Memory B cell (primary cell): ENCODE measurements at places on chromosomes 5 and 9.

DNA sequence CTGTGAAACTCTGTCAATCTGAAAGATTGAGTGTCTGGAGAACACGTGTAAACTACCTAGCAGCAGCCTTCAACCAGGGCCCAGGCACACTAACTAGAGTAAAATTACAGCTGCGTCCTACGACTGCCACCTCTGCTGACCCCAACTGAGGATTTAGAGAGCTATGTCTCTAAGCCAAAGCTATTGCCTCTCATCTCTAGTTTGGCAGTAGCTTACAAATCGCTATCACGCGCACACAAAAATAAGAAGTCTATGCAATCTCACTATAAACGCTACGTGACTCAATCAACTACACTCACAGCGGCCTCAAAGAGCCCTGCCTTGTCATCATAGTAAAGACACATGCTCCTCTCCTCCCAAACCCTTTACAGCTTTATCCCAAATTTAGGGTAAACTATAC lies 8.7 kb downstream of the PPP6C start:
- no peak for DNase-seq

- no peak for DNase-seq
These were observed 352.9 kb downstream of the GLIS3 start for GRCh38 chr9:3946840-3947587.

- DNase-seq, result no peak
These were observed 36.2 kb downstream of the TNFSF8 start for GRCh38 chr9:114894206-114894605.

DNA sequence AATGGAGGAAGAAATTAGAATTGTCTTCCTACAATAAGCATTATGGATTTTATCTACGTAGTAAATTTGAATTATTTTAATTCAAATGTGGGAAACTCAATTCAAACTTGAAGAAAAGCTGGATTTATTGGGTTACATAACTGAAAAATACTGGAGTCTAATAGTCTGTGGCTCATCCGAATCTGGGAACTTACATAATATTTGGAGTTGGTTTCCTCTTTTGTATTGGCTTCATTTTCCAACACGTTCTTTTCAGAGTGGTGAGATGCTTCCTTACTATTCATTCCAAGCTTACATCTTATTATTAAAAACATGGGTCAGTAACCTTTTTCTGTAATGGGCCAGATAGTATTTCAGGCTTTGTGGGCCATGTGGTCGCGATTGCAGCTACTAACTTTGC lies 164.8 kb downstream of the ARHGAP26 start:
- no peak for DNase-seq

GRCh38 chr9:35868933-35869332 lies 1.3 kb downstream of the OR13J1 start:
- no peak for DNase-seq
